ENCODE measurements at places on chromosomes 3 and 15.

DNA sequence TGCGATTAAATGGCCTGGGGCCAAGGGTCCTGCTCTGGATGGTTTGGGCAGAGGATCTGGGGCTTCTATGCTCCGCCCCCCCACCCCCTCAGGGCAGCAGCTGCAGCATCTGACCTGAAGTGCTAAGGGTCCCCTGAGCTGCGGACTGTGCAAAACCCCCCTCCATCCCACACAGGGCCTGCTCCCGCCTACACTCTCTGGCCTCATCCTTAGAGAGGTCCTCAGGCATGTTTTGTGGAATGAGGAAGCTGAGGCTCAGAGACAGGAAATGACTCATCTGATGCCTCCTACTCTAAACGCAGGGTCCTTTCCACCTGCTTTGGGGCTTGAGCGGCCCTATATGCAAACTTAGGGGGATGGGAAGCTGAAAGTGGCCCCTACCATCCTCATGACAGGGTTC is 59.5 kb upstream of the CTSH start:
- no peaks in the 10 kb centered on the region for H3K36me3 ChIP-seq
- H3K4me1 ChIP-seq = peaks cover 13% of the 10 kb centered on the region
- no peak overlapping the region for H3K27ac ChIP-seq
- no peak for DNase-seq
- no peaks in the 10 kb centered on the region for H3K27me3 ChIP-seq
- no peak overlapping the region for H3K4me3 ChIP-seq

DNA sequence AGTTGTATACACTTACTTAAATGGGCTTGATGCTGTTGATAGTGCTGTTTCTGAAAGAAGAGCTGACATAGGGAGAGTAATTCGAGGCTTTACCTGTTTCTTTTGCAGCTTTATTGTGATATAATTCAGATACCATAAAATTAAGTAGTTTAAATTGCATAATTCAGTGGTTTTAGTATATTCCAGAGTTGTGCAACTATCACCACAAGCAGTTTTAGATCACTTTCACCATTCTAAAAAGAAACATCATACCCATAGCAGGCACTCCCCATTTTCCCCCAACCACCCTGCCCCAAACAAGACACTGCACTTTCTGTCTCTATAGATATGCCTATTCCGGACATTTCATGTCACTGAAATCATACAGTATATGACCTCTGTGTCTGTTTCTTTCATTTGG is 98.5 kb downstream of the MTHFS start:
- H3K27me3 ChIP-seq = no peaks in the 10 kb centered on the region
- H3K4me3 ChIP-seq = no peak overlapping the region
- DNase-seq = no peak
- no peak overlapping the region for H3K27ac ChIP-seq

GRCh38 chr3:155512867-155513261 is 219.4 kb upstream of the STRIT1 start:
- H3K36me3 ChIP-seq = no peaks in the 10 kb centered on the region
- H3K4me1 ChIP-seq = no peaks in the 10 kb centered on the region
- H3K27me3 ChIP-seq = no peaks in the 10 kb centered on the region
- H3K4me3 ChIP-seq = no peak overlapping the region

DNA sequence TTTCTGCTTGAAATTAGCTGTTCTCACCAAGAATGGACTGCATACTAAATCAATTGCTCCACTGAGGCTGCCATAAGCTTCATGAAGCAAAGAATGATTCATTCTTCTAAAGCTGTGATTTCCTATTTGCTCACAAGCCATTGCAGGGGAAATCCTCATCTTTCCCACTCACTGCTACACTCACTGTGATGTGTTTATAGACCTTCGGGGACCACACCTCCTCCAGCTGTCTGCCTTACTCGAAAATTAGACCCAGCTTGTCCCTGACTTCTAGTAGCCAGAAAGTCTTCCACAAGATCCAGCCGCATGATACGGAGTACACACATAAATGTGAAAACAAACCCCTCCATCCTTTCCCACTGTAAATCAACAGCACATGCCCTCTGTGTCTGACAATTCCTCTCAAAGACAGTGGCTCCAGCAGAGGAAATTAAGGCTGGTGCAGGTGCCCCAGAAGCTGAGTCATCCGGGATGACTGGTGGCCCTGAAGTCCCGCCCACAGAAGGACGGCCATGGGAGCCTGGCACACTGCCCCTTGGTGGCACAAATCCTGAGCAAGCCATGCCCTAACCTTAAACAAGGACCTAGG is 172.0 kb downstream of the STT3B start:
- peaks cover 7% of the 10 kb centered on the region for H3K36me3 ChIP-seq
- no peak overlapping the region for H3K27ac ChIP-seq
- H3K4me1 ChIP-seq = no peaks in the 10 kb centered on the region
- H3K4me3 ChIP-seq = no peak overlapping the region
- DNase-seq = no peak

- H3K36me3 ChIP-seq = no peaks in the 10 kb centered on the region
- H3K4me1 ChIP-seq = no peaks in the 10 kb centered on the region
- no peaks in the 10 kb centered on the region for H3K27me3 ChIP-seq
- DNase-seq = no peak
Measured at GRCh38 chr3:6803619-6804018, 57.3 kb upstream of the GRM7 start.
